HFFc6 (cell line): ENCODE measurements at places on chromosomes 3 and 15. TPM values are rescaled to one million over a fixed set of nuclear protein-coding genes. Genes with fewer than 3 reads are reported as not detected.

- no peaks in the 10 kb centered on the region for H3K36me3 ChIP-seq
- H3K4me1 ChIP-seq = no peaks in the 10 kb centered on the region
- H3K27ac ChIP-seq = no peak overlapping the region
These were observed 32.2 kb downstream of the GRM2 start for GRCh38 chr3:51739110-51739509.

- no peak for DNase-seq
- H3K27ac ChIP-seq = no peak overlapping the region
- no peak overlapping the region for H3K4me3 ChIP-seq
- H3K27me3 ChIP-seq = peaks cover 2% of the 10 kb centered on the region
- H3K4me1 ChIP-seq = peaks cover 38% of the 10 kb centered on the region
These were observed 103.1 kb downstream of the MEX3B start for GRCh38 chr15:81942655-81943195.

DNA sequence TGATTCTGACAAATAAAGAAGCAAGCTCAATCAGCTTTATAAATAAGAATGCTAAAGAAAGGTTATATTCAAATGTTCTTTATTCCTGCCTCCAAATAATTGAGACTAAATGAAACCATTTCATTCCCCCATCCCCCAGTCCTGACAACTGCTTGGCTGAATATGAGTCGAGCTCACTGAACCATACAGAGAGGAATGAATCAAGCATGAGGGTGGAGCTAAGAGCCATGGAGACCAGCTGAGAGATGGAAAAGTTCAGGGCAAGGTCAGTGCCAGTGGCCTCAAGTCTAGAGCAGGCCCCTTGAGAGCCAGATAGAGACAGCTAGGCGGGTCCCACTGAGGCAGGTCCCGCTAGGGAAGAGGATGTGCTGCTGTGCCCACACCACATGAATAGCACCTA lies 188.7 kb upstream of the EIF1B start:
- DNase-seq = peak; percentile 60
- peaks cover 47% of the 10 kb centered on the region for H3K4me1 ChIP-seq
- H3K36me3 ChIP-seq = no peaks in the 10 kb centered on the region

DNA sequence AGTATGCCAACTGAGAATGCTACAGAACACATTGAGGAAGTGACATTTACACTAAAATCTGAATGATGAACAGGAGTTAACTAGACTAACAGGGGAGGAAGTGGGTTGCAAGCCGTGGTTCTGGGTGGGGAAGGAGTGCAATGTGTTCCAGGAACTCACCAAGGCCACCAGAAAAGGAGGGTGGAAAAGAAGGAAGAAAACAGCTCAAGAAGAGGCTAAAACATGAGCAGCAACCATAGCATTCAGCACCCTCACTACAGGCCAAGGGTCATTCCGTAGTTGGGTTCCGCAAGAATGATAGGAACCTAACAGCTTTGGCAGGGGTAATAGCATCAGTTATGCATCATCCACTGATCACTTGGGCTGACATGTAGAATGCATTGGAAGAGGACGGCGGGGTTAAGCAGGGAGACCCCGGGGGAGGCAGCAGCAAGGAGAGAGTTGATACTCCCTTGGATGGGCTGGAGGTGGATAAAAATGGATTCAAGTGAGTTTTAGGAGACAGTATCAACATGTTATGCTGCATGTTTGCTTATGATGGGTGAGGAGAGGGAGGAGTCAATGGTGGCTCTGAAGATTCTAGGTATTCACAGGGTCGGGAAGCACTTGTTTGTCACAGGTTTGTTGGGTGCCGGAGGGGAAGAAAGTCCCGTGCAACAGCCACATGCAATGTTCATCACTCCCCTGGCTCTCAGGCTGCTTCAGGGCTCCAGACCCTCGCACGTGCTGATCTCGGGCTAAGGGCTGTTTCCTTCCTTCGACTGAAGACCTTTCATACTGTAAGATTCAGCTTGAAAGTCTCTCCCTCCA lies 53.2 kb downstream of the LIPC start:
- peaks cover 1% of the 10 kb centered on the region for H3K27me3 ChIP-seq
- H3K27ac ChIP-seq = no peak overlapping the region
- peaks cover 9% of the 10 kb centered on the region; the same call in 1 of the 2 replicates for H3K36me3 ChIP-seq
- no peak for DNase-seq

- H3K4me3 ChIP-seq = no peak overlapping the region
- DNase-seq = no peak
- H3K27ac ChIP-seq = no peak overlapping the region
- H3K36me3 ChIP-seq = no peaks in the 10 kb centered on the region; the same call in 1 of the 2 replicates
These were observed 150.8 kb downstream of the ATP10A start for GRCh38 chr15:25712192-25712960.

GRCh38 chr3:7285505-7285904 lies 424.6 kb downstream of the GRM7 start:
- H3K27me3 ChIP-seq = no peaks in the 10 kb centered on the region
- H3K27ac ChIP-seq = no peak overlapping the region
- no peaks in the 10 kb centered on the region for H3K36me3 ChIP-seq
- H3K4me1 ChIP-seq = no peaks in the 10 kb centered on the region
- no peak overlapping the region for H3K4me3 ChIP-seq

Gene CELSR3
- total RNA-seq = 1.7 to 4.3 TPM (median 2.5 TPM) in 3 replicates

DNA sequence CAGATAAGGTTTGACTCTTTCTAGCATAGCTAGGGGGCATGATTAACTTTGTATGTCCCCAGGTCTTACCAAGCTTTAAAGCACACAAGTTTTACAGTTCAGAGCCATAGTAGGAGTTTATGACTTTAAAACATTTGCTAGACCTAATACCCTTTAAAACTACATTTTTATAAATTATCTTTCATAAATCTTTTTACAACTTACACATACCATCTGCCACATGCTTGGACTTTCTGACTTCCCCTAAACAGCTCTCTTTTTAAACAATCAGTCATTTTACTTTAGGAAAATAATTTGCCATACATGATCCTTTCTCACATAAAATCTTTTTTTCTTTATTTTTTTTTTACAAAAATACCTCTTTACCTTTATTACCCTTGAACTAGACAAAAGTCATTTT lies 735.3 kb upstream of the CADM2 start:
- no peak overlapping the region for H3K27ac ChIP-seq
- DNase-seq = no peak
- no peaks in the 10 kb centered on the region for H3K4me1 ChIP-seq
- H3K27me3 ChIP-seq = no peaks in the 10 kb centered on the region

Gene GASK1A
- total RNA-seq = not detected in 3 replicates

- H3K27ac ChIP-seq = no peak overlapping the region
- no peaks in the 10 kb centered on the region for H3K4me1 ChIP-seq
- H3K36me3 ChIP-seq = peaks cover 16% of the 10 kb centered on the region
- no peak for DNase-seq
- H3K4me3 ChIP-seq = no peak overlapping the region
These were observed 378.7 kb downstream of the MCTP2 start for GRCh38 chr15:94610069-94610468.

DNA sequence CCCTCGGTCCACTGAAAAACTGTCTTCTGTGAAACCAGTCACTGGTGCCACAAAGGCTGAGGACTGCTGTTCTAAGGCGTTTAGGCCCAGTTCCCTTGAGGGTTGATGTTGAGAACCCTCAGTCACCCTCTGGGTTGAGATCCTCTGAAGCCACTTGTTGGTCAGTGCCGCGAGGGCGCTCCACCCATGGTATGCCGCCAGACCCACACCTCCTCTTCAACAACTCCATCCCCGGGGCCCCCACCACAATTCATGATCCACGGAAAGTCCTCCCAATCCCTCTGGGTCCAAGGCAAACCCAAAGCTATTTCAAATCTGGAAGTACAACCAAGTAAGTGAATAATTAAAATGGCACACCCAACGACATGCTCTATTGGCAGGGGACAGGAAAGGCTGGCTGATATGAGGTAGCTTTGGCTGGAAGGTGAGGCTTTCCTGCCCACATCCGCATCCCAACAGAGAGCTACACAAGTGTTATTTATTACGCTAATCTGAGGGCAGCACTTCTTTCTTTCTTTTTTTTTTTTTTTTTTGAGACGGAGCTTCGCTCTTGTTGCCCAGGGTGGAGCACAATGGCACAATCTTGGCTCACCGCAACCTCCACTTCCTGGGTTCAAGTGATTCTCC lies 58.1 kb downstream of the XXYLT1 start:
- H3K4me1 ChIP-seq = peaks cover 40% of the 10 kb centered on the region
- DNase-seq = no peak
- H3K36me3 ChIP-seq = peaks cover 9% of the 10 kb centered on the region
- no peaks in the 10 kb centered on the region for H3K27me3 ChIP-seq

GRCh38 chr3:192170659-192171058 lies 556.7 kb downstream of the FGF12 start:
- H3K27me3 ChIP-seq = no peaks in the 10 kb centered on the region; the same call in 1 of the 2 replicates
- DNase-seq = no peak
- H3K36me3 ChIP-seq = no peaks in the 10 kb centered on the region
- H3K4me3 ChIP-seq = peak overlapping the region; percentile 35; the same call in 1 of the 2 replicates

- H3K27me3 ChIP-seq = peaks cover 6% of the 10 kb centered on the region
- peaks cover 53% of the 10 kb centered on the region for H3K36me3 ChIP-seq
- peak overlapping the region; percentile 97 for H3K4me3 ChIP-seq
- peaks cover 64% of the 10 kb centered on the region for H3K4me1 ChIP-seq
These were observed 3.5 kb downstream of the PFN2 start for GRCh38 chr3:149967086-149967685.
